ENCODE measurements at places on chromosomes 4 and X.

DNA sequence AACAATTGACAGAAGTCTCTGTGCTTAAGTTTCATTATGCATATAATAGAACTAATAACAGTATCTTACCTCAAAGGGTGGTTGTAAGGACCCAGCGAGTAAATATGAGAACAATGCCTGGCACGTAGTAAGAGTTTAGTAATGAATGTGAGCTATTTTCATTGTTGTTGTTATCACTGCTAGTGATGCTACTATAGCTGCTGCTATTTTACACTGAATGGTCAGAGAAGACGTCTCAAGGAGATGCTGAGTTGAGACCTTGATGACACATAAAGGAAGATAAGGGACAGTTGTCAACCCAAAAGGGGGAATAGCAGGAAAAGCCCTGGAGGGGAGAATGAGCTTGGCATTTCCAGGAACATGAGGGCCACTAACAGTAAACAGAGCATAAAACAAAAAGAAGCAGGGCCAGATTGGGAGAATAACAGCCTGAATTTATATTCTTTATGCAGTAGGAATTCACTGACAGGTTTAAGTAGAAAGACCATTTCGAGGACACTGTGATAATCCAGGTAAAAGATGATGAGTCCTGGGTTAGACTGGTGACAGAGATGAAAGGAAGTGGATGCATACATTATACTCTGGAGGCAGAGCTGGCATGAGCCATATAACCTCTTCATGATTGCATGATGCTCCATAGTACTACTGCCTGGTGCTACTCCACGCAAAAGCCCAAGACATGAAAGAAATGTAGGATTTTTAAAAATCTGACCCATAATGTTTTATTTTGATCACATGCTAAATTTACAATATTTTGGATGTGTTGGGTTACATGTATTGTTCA is 23.1 kb downstream of the ATP8A1 start:
- DNase-seq: no peak

- no peak for DNase-seq
Observed at GRCh38 chr4:74376888-74377483, 12.0 kb downstream of the EREG start.

GRCh38 chrX:154434394-154435168 is 2.4 kb upstream of the GDI1 start:
- DNase-seq: no peak

DNA sequence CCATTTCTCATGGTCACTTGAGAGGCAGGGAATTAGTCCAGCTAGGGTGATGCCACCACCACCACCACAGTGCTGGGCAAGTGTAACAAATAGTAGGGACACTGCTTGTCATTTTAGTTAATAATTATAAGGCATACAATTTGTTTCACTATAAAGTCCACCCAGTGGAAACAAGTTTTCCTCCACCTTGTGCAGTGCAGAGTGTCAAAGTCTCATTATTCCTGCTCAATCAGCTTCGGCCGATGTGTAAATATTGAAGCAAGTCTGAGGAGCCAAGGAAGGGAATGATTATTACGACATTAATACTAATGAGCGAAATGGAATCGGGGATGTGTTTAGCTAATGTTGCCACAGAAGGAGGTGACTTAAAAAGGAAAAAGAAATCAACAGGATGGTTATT is 340.4 kb downstream of the NKX6-1 start:
- no peak for DNase-seq

GRCh38 chr4:113844369-113844768 is 82.8 kb upstream of the CAMK2D start:
- no peak for DNase-seq

DNA sequence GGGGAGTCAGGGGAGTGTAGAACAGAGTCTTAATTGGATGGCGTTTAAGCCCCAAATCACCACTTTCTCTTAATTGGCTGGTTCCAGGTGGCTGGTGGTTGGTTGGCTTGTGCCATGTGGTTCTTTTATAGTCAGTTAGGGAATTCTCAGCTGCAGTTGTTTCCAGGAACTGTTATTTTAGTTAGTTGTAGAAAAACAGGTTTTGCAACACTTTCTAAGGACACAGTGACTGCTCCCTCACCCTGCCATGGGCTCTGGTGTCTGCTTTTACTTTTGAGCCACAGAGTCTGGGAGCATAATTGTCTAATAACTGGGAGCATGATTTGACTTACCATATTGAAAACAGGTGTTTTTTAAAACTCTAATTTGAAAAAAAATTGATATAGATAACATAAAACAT is 75.8 kb upstream of the PCDH18 start:
- no peak for DNase-seq

DNA sequence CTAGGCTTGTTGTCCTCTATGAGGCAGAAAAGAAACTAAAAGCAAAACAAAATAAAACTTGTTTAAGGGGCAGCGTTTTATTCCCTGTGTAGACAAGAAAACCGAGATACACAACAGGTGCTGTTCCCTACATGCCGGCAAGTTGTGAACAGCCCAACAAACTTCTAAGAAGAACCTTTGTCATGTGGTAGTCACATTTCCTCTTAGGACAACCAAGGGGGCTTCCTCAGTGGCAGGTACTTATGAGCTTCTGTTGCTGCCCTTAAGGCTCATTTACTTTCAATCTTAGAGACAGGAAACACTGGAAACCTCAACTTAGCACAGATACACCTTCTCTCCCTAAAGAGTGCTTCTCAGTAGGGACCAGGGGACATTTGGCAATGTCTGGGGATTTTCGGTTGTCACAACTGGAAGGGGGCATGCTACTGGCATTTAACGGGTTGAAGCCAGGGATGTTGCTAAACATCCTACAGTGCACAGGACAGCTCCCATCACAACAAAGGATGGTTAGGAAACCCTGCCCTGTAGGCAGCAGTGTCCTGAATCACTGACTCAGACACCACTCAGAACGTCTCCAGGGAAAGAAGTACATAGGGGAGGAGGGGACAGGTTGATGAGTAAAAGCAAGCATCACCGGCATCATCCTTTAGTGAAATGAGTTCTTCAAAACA is 111.0 kb downstream of the ASB9 start:
- no peak for DNase-seq

DNA sequence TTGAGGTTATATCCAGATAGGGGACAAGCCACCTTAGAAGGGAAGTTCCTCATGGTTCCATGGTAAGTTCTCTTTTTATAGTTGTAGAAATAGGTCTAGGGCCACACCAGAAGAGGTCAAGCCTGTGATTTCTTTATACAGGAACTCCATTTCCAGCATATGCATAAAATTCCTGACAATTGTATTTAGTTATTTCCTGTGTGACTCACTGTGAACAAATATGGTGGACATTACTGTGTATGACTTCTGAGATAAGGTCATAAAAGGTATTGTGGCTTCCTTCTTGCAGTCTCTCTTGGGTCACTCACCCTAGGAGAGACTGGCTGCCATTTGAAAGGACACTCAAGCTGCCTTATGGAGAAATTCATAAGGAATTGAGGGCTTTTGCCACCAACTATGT is 2.2 kb upstream of the C4orf36 start:
- DNase-seq: no peak

DNA sequence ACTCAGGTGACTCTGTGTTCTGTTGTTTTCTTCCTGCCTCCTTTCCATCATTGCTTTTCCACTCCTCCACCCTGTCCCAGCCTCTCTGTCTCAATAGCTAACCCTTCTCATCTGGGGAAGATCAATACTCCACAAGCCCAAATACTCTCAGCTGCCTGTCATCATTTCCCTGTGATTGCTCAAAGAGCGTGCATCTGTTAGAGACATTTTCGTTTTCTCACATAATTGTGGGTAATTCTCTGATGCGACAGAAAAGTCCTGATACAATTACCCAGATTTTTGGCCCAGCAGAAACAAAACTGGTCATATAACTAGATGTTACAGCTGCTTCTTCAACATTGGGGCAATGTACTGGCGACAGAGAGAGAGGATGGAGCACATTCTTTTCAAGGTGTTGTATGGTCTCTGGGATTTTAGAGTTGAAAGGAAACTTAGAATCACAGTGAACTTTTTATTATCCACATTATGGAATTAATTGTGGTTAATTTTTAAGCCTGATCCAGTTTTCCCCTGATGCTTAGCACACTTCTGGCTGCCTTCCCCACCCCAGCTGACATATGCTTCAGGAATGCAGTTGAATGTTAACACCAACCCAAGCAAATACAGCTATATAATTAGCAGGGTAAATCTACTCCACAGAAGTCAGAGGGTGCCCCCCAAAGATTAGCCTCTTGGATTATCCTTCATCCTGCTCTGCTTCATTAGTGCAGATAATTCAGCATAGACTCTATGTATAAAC is 171.4 kb upstream of the ANXA3 start:
- DNase-seq: no peak

GRCh38 chrX:118207831-118208453 is 91.3 kb upstream of the KLHL13 start:
- no peak for DNase-seq

GRCh38 chr4:102735582-102735981 is 25.2 kb downstream of the MANBA start:
- DNase-seq: no peak

DNA sequence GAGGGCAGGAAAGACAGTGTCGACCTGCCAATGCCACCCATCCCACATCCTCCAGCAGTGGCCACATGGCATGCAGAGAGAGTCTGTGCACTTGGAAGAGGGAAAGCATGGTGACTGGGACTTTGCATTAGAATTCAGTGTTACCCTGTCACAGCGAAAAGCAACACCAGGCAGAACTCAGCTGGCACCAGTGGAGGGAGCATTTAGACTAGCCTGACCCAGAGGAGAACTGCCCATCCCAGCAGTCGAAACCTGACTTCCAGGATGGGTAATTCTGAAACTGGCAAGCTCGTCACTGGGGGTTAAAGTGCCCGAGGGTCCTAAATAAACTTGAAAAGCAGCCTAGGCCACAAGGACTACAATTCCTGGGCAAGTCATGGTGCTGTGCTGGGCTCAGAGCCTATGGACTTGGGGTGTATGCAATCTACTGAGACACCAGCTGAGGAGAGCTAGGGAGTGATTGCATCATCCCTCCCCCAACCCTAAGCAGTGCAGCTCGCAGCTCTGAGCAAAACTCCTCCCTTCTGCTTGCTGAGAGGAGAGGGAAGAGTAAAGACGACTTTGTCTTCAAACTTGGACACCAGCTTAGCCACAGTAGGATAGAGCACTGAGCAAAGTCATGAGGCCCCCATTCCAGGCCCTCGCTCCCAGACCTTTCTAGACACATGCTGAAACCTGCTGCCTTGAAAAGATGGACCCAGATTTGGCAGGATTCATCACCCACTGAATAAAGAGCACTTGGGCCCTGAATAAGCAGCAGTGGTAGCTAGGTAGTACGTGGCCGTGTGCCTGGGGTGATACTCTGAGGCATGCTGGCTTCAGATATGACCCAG is 68.8 kb downstream of the DDX60L start:
- no peak for DNase-seq

- DNase-seq: no peak
Observed at GRCh38 chr4:7197910-7198309, 5.6 kb downstream of the SORCS2 start.

GRCh38 chr4:188295899-188296298 is 156.7 kb downstream of the TRIML1 start:
- DNase-seq: no peak

DNA sequence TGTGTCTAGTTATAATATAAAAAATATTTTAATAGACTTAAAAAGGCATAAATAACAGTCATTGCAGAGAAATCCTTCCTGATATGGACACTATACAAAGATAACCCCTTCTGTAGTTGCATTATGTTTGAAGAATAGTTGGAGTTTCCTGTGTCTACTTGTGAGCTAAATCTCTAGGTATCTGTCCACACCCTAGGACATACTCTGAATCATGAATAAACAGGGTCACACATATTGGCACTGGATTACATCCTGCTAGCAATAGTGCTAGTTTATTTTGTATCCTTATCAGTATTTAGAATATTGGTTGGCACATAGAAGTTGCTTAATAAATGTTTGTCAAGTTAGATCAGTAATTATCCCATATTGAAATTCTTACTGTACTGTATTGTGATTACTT is 173.9 kb downstream of the GRXCR1 start:
- DNase-seq: no peak

- no peak for DNase-seq
Observed at GRCh38 chr4:7054106-7054880, 11.1 kb downstream of the TADA2B start.

DNA sequence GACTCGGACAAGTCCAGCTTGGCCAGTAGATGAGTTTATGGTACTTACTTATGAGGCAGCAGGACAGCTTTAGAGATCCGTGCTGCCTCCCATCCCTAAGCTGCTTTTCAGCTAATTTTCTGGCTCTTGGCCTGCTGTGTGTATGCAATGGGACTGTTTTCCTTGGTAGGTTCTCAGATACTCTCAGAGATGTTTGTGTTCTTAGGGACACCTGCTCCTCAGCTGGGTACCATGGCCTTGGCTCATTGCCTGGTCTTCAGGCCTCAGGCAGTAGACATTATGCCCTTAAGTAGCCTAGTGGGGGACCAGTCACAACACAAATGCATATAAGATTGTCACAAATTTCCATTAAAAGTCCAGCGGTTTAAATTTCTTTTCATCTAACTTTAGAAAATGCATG is 688.0 kb downstream of the PCDH7 start:
- DNase-seq: no peak

All from stimulated activated CD8-positive, alpha-beta memory T cell treated with anti-CD3 and anti-CD28 coated beads, Interleukin-12 subunit alpha, Interleukin-12 subunit beta, amount 100 ng/mL, for 1 hour (primary cell).